Right ventricle myocardium superior (tissue), 1 donor: ENCODE measurements at places on chromosomes 11 and 22. TPM values are rescaled to one million over a fixed set of nuclear protein-coding genes. Genes with fewer than 3 reads are reported as not detected.
A peak's percentile ranks its signal among the peaks of the same experiment; 100 is the strongest.

- no peak for DNase-seq
Measured at GRCh38 chr22:47198801-47199251, 436.4 kb downstream of the TBC1D22A start.

- peak; percentile 18 for DNase-seq
Measured at GRCh38 chr11:77176996-77177395, 49.0 kb downstream of the MYO7A start.

DNA sequence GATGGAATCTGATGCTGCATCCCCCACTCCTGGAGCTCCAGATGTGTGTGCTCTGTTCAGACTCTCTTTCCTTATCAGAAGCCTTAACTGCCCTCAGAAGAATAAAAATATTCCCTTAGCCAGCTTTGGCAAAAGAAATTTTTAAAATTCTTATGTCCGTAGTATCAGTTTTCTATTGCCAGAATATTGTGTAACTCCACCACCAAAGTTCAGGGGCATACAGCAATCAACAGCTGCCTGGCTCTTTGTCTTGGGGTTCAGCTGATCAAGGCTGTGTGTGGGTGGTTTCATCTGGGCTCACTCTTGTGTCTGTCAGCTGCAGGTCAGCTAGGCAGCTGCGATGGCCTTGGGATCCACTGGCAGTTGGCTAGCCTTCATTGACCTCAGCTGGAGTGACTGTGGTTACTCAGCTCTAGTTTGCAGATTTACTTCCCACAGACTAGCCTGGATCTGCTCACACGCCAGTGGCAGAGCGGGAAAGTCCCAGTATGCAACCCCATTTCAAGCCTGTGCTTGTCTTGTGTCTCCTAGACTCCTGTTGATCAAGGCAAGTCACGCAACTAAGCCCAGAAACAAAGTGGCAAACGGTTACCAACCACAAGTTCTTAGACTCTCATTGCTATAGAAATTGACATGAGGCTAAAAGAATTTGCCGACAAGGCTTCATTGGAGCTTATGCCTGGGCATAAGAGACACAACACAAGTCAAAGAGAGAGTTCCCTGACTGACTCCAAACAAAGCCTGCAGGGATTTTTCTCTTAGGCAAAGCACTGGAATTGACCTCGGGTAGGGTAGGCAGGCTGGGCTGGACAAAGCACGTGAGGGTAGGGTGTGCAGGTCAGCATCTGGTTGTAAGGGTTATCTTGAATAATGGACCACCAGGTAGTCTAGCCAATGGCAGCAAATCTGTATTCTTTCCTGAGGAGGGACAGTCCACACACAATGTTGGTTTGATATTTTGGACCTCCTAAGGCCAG, 7.5 kb downstream of the TMEM138 start:
- peak; percentile 74 for DNase-seq

DNA sequence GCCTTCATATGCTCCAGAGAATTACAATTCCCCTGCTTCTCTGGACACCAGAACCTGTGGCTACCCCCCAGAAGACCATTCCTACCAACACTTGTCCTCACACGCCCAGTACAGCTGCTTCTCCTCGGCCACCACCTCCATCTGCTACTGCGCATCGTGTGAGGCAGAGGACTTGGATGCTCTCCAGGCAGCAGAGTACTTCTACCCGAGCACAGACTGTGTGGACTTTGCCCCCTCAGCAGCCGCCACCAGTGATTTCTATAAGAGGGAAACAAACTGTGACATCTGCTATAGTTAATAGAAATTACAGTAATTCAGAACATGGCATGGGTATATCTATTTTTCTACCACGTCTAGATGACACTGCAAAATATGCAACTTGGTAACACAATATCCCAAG, 9.8 kb downstream of the POU2AF3 start:
- DNase-seq = no peak

GRCh38 chr11:62267050-62267449, 2.9 kb upstream of the SCGB2A2 start:
- DNase-seq = no peak

- DNase-seq = no peak
Measured at GRCh38 chr11:17646451-17647145, 72.8 kb upstream of the MYOD1 start.

Gene MS4A15
- not detected for total RNA-seq

GRCh38 chr11:111086058-111086457, 159.5 kb upstream of the POU2AF2 start:
- DNase-seq = no peak
